ENCODE measurements at places on chromosomes 5 and 9.

DNA sequence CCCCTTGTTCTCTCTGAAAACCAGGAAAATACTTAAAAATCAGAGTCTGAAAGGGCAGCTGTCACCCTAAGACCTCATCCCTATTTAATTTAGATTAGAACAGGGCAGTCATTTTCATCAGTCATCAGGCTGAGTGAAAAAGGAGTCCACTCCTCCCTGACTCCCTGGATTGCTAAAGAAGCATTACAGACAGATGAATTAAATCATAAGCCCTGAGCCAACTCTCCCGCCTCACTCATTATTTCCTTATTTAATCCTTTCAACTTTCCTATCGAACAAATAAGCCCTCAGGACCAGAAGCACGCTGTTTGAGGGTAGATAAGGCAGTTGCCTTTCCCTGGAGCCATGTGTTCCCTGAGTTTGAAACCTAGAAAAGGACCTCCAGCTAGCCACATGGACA is 201.9 kb upstream of the ANKRD55 start:
- DNase-seq, result no peak

- no peak for DNase-seq
These were observed 151.3 kb downstream of the CHSY3 start for GRCh38 chr5:130055572-130055971.

DNA sequence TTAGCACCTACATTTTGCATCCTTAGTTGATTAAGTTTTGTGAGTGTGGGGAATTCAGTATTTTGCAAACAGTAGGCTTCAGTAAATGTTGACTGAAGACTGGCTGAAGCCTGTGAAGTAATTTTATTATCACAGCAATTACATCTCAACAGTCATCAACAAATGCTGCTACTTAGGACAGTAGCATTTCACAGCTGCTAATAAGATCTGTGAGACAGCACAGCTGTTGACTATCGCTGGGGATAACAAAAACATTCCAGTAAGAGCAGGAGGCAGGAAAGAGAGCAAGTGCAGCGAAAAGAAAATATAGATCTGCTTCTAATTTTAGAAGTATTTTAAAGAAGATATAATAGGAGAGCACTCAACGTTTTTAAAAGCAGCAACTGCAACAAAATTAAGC is 117.3 kb upstream of the FGF10 start:
- DNase-seq, result no peak

DNA sequence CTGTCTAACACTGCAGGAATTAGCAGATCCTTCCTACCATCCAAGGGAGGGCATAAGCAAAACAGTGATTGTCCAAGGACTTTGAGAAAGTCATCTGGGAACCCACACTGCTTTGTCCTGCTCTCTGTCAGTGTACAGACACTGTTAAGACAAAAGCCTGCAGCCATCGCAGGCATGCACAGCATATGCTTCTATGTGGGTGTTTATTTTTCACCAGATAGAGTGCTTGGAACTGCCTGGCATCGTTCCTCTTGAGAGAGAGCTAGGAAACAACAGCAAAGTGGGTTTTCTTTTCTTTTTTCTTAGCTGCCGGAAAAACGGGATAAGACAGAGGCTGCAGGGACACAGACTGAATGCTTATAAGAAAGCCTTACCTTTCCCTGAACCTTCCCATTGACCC is 212.3 kb downstream of the ICE1 start:
- no peak for DNase-seq

- no peak for DNase-seq
These were observed 12.4 kb upstream of the PTPN3 start for GRCh38 chr9:109510506-109510905.

- DNase-seq, result no peak
These were observed 131.8 kb downstream of the ADAMTSL1 start for GRCh38 chr9:18605766-18606180.
